ENCODE measurements at places on chromosomes 2 and 18. TPM values are rescaled to one million over a fixed set of nuclear protein-coding genes. Genes with fewer than 3 reads are reported as not detected.
A peak's percentile ranks its signal among the peaks of the same experiment; 100 is the strongest.

The KCNG2 gene
- not detected for total RNA-seq

The LYG1 gene
- total RNA-seq, result 0.95 TPM

The SPATA3 gene
- total RNA-seq, result not detected

The ABCB11 gene
- total RNA-seq, result 0.68 TPM

The RNF152 gene
- total RNA-seq, result 6.8 TPM

The EN1 gene
- not detected for total RNA-seq

- DNase-seq, result no peak
Measured at GRCh38 chr2:43196768-43197587, 29.4 kb downstream of the ZFP36L2 start.

DNA sequence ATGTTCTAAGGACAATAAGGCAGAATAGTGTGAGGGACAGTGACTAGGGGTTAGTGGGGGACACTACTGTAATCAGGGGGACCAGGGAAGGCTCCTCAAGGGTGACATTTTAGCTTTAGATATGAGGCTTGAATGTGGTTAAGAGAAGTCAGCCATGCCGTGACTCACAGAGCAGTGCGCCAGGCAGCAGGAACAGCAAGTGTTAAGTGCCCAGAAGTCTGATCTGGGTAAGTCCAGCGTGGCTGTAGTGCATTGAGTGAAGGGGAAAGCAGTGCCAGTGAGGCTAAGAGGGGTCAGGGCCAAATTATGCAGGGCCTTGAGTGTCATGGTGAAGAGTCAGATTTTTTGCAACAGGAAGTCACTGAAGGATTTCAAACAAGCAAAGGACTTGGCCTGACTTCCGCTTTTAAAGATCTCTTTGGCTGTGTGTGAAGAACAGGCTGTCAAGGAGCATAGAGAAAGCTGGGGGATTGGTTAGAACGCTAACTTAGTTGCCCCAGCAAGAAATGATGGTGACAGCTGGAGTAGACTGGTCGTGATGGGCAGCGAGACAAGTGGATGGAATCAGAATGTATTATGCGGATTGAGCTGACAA is 151.5 kb downstream of the MSH2 start:
- no peak for DNase-seq

DNA sequence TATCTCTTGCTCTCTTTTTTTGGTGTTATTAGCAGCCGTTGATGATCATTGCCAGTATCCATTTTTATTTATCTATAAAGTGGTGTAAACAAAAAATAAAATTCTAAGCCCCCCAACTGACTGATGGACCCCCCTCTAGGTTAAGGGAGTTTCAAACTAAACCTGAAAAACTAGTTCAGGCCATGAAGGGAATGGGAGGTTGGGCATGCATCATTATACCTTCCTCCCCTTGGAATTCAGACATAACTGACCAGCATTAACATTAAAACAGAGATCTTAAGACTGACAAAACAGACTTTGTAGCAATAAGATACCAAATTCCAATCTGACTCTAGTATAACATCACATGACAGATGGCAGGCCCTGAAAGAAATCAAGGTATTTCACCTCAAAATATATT is 20.2 kb downstream of the RALBP1 start:
- no peak for DNase-seq

DNA sequence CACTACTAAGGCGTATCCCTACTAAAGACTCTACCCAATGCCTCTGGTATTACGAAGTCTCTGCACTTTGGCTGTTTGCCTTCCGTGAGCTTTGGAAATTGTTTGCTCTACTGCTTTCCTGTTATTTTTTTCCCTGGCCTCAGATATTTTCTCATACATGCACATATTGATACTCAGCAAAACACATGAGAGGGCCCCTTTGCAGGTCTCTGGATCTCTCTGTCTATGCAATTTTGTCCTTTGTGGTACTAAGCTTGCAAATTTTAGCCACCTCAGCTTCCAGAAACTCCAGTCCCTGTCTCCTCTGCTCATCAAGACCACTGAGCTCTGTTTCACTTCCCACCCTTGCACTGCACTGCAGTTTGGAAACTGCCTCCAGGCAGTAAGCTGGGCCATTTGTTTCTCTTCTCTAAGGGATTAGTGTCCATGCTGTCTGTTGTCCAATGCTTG is 46.6 kb downstream of the TAF1B start:
- DNase-seq, result no peak

DNA sequence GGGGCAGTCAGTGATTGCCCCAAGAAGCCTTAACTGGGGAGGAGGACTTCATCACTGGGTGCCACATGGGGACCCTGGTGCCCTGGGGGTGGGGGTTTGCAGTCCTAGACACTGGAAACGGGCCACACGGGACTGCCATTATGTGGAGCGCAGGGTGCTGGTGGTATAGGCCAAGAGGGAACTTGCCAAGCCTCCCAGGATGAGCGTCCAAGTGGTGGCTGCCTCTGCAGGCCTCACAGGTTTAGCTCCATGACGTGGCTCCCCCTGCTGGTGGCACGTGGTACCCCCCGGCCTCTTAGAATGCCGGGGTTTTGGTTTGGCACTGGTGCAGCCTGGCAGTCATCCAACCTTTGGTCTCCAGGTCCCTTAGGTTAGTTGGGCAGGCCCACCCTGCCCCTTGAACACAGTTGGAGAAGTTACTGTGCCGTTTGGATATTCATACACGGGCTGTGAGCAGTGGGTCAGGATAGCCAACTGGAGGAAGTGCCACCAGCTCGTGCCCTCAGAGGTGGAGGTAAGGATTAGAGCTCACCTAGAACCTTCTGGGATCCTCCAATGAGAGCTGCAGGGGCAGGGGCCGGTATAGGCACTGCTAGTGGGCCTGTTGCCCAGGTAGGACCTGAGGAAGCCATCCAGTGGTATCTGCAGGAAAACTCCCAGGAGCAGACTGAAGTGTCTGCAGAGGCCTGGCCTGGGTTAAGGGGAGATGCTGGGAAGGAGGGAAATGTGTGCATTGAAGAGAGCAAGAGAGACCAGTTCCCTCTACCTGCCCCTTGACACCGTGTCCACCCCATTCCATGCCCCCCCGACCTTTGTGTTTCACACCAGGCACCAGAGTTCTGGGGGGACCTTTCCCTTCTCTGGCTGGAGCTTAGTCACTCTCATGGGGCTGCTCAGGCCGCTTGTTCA is 5.7 kb downstream of the PTMA start:
- peak; percentile 58 for DNase-seq

DNA sequence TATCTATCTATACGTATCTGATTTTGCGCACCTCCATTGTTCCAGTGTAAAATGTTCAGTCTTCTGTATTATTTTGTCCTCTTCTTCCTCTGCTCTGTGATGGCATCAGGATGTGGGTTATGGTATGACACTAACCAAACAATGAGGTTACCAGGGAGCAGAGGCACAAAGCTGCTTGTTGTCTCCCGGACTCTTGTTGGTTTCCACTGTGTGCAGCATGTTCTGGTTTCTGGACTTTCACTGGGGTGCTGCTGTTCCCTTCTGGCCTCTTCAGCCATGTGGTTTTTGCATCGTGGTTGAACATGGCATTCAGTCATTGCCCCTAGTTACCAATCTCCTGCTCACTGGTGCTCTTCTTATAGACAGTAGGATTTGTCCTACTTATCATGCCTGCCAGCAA is 665.9 kb downstream of the CBLN2 start:
- DNase-seq, result no peak

GRCh38 chr2:139424101-139424500 is 643.9 kb upstream of the NXPH2 start:
- no peak for DNase-seq

DNA sequence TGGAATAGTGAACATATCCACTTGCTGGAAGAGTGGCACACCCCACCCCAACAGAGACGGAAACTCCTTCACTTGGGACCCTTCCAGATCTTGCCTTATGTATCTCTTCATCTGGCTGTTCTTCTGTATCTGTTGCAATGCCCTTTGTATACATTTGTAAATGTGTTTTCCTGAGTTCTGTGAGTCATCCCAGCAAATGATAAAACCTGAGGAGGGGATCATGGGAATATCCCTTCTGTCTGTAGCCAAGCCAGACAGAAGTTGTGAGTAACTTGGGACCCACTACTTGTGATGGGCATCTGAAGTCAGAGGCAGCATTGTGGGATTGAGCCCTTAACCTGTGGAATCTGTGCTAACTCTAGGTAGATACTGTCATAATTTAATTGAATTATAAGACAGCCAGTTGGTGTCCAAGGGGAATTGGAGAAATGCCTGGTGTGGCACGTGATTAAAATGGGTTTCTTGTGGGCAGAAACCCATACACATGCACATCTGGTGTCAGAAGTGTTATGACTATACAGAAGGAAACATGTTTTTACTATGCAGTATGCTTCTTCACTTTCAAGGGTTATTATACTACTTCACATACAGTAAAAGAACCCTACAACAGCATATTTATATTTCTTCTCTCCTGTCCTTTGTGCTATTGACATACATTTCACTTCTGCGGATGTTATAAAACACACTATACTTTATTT is 32.3 kb upstream of the TMEM247 start:
- no peak for DNase-seq

- no peak for DNase-seq
Measured at GRCh38 chr2:190599546-190600220, 49.2 kb upstream of the NAB1 start.

GRCh38 chr2:3598197-3598910 is 3.4 kb downstream of the COLEC11 start:
- no peak for DNase-seq

GRCh38 chr18:62201870-62202269 is 14.8 kb downstream of the RELCH start:
- DNase-seq, result no peak

DNA sequence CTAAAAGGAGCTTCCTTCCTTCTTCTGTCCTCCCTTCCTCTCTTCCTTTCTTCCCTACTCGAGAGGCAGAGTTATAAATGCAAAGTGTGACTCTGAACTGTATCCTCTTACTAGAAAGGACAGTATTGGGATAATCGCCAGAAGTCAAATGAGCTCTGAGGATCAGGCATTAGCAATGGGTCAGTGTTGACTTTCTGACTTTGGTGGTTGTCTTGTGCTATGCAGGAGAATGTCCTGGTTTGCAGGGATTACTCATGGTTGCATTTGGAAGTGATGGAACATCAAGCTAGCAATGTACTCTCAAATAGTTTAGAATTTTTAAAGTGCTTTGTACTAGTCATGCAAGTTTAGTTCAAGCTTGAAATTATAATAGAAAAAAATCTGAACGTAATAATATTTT is 115.6 kb downstream of the TXNL1 start:
- no peak for DNase-seq

GRCh38 chr2:16037808-16038457 is 97.6 kb downstream of the MYCN start:
- no peak for DNase-seq

DNA sequence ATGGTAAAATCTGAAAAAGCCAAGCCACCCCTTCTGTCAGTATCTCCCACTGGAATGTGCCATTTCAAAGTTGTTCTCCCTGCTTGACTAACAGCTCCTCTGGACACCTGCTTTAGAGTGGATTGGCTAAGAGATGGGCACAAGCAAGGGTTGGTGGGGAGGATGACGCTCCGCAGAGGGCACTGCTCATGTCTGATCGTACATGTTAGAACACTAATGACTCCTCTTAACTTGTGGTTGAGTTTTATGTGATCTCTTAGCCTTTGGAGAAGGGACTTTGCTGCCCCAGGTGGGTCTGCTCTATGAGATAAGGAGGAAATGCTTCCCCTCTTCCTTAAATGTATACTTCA is 8.2 kb upstream of the KIAA2012 start:
- DNase-seq, result no peak

- no peak for DNase-seq
Measured at GRCh38 chr2:71938108-71938507, 209.6 kb downstream of the CYP26B1 start.

DNA sequence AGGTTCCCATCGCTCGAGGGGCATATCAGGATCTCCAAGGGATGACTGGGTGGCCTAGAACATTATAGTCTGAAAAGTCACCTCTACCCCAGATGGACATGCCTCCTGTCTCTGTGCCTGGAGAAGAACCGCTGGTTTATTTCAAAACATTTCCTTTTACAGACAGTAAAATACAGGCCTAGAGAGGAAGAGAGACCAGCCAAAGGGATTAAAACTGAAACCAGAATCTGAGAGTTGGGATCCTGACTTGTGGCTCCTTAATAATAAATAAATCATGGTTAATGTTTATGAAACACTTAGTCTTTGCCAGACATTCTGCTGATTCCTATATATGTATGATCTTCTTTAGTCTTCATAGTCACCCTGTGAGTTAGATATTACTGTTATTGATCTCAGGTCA is 153.7 kb downstream of the DDX1 start:
- DNase-seq, result no peak

GRCh38 chr2:80058562-80058961 is 246.0 kb downstream of the LRRTM1 start:
- no peak for DNase-seq

DNA sequence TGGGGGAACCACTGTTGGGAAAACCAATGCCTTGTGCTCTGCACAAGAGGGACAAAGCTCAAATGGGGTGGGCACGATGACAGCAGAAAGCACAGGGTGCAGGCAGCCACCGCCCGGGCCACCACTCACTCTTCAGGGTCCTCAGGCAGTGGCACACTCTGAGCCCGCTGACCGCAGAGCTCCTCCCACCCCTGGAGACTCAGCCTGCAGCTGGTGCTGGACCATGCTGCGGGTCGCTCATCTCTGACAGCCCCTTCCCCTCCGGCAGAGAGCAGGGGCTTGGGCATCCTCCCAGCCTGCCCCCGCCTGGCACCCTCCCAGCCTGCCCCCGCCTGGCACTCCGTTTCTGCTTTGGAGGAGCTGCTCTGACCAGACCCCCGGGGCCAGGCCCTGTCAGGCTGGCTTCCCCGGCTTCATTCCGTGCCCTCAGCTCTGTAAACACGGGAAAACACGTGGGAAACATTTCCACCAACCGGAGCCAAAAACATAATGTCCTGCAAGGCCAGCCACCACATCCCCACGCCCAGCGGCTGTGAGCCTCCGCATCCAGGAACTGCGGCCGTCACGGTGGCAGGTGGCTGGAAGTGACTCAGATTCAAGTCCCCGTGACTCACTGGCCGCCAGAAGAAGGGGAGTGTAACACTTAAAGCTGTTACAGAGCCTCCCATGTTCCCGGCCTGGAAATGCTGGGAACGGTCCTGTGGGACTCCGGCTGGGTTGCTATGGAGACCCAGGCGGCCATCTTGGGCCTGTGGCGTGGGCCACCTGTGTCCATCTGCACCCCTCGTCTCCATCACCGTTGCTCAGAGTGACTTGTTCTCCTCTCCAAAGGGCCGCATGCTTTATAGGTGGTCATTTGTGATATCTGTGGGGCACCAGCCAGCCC is 6.8 kb upstream of the SNED1 start:
- DNase-seq, result peak; percentile 48
